ENCODE measurements at places on chromosomes 7 and 10. TPM values are rescaled to one million over a fixed set of nuclear protein-coding genes. Genes with fewer than 3 reads are reported as not detected.

DNA sequence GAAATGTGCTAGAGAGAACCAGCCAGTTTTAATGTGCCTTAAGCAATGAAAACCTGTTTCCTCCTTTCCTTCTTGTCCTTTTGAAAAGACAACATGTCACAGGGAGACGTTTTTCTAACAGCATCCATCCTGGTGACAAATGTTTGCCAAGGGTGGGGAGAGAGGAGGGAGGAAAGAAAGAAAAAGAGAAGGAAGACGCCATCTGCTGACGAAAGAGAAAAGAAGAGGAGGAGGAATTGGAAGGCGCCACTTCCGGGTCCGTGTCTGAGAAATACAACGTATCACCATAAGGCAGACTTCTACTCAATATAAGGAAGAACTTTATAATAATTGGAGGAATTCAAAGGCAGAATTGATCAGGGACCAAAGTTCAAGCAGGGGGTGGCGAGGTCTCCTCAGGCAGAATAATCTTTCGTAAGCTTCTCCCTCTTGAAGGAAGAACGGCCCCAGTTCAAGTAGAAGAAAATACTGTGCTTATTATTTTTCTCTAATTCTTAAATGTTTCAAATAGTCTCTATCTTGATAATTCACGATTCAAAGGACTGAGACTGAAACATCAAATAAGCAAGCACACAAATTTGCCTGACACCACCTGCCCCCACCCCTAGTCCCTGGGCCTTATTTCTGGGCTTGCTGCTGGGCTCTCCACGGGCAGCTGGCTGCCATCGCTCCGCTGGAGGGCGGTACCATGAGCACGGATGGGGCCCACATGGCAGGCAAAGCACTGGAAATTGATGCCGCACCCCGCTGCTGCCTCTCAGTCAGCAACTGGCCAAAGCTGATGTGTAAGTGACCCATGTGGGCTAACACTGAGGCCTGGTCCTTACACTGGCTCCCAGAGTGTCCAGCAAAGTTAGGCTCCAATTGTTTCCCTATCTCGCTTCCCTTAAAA, 273.7 kb upstream of the KLF14 start:
- no peak for DNase-seq

EBLN1 gene
- not detected for total RNA-seq

- no peak for DNase-seq
These were observed 115.1 kb downstream of the PON1 start for GRCh38 chr7:95209276-95209675.

STEAP1B gene
- 4.2 TPM for total RNA-seq

DNA sequence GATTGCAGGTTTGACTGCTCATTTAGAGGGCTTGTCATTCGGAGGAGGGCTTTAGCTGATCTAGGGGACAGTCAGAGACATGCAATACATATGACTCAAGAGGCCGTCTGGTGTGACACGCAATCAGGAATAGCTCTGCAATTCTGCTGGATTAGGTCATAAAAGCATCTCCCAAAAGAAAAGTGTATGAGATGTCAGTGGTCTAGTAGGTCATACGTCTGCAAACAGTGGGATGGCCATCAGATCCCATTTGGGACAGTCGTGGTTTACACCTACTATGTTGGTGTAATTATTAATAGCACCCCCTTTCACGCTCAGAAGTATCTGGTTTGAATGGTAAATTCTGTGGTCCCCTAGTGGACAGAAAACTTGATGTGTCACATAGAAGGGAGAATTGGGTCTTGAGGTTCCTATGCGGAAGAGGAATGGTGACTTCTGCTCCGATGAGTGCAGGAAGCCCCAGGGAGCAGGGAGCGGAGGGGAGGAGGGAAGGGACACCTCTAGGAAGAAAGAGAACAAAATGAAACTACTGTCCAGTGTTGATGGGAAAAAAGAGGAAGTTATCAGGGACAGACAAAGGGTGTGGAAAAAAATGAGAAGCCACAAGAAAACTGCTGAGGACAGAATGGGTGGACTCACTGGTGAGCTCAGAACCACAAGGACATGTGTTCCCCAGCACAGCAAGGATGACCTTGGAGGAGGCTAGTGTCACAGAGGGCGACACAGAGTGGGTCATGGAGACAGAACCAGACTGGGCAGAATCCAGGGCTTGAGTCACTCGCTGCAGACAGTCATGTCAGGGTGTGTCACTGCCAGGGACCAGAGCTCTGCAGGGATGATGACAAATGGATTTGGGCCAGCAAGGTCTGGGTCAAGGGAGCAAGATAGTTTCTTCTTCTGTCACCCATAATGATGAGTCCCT, 59.9 kb downstream of the MAP3K8 start:
- DNase-seq = no peak

GRCh38 chr10:54314430-54314829, 486.6 kb downstream of the PCDH15 start:
- DNase-seq = no peak
